ENCODE measurements at places on chromosomes 6 and 20.

DNA sequence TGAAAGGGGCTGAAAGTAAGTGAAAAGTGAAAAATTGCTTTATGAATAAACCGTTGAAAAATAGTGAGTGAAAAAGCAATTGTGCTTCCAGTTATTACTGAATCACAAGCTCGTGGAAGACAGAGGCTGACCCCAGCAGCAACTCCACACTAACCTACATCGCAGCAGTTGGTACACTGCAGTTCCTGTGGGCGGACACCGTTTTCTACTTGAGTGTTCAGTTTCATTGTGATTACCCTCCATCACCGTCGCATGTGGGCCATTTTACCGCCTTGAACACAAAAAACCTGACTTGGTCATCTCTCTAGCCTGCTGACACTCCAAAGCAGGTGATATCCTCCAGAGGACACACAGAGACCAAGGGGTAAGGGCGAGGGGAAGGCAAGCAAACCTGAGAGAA is 28.4 kb downstream of the PRDM1 start:
- DNase-seq = no peak

GRCh38 chr6:403659-404655 is 12.4 kb downstream of the IRF4 start:
- DNase-seq = peak; percentile 55

GRCh38 chr20:57508381-57508780 is 16.6 kb downstream of the CTCFL start:
- DNase-seq = no peak

DNA sequence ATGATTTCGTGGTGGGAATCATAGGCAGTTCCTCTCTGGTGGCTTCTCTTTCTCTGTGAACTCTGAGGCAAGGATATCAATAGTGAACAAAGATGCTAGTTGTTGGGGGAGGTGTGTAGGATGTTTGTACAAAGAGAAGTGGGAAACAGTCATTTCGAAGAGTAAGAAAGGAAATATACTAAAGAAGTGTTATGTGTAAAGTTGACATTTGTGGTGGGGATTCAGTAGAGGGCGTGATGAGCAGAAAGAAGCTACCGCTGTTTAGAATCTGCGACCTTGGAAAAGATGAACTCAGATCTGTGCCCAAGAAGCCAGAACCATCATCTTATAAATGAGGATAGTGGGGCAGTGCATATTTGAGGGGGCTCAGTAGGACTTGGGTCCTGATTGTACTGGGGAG is 11.4 kb downstream of the SLC35F1 start:
- no peak for DNase-seq

GRCh38 chr20:32524829-32525501 is 60.2 kb downstream of the NOL4L start:
- peak; percentile 48 for DNase-seq

GRCh38 chr20:47253872-47254271 is 102.6 kb downstream of the ZMYND8 start:
- DNase-seq = no peak

DNA sequence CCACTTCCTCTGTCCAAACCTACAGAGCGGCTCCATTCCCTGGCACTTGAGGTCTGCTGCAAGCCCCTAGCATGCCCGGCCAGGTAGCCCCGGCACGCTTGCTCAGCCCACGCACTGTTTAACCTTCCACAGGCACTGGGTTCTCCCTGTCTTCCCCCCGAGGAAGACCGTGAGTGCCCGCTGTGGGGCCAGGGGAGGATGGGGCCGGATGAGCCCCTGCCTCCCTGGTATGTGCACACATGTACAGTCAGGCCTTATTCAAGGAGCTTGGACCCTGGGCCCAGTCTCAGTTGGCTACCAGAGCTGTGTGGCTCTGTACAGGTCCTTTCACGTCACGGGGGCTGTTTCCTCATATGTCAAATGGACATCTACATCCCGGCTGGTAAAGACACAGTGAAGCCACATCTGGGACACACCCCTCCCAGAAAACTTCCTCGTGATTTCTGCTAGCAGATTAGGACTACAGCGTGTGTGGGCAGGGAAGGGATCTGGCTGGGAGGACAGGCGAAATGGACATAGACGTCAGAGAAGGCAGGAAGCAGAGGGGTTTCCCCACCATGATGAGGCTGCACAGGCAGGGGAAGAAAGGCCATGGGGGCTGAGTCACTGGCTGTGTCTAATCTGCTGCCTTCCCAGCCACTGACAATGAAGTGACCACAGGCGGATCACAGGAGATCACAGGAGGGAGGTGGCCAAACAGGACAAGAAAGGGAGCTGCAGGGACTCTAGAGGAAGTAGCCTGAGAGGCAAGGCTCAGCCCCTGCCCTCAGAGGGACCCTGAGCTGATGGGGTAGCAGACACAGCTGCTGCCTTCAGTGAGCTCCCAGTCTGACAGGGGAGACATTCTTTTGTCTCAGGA is 62.9 kb downstream of the MRPL14 start:
- peak; percentile 34 for DNase-seq

DNA sequence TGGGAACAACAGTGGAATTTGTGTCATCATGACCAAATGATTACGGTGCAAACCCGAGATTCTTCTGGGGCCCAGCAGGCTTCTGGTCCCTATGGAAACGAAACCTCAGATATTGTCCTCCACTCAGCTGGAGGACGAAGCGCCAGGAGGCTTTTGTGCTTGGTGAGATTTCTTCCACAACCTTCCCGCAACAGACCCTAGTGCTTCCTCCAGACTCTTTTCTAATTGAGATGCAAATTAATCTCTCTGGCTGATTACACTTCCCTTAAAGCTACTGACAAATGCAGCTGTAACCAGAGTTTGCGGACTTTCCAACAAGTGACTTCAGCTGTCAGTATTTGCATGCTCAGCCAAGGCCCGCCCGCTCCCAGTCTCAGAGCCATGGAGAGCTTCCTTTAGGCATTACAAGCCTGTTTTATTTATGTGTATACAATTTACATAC is 96.0 kb downstream of the INSM1 start:
- no peak for DNase-seq

GRCh38 chr6:105985816-105986632 is 100.1 kb upstream of the PRDM1 start:
- DNase-seq = peak; percentile 26

DNA sequence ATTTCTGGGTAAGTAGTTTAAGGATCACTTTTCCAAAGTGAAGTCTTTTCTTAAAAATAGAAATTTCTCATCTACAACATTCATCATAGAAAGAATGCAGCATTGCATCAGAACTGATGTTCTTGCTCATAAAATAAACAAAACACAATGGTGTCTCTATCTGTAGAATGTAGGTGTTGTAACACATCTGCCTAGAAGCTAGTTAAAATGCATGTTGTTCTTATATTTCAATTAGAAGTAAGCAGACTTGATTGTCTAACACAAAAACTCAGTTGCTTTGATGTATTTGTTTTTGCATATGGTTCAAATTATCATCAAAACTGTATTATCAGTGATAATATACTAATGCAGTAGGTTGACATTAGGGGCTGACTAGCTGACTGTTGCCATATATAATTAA is 654.7 kb upstream of the FLRT3 start:
- no peak for DNase-seq

DNA sequence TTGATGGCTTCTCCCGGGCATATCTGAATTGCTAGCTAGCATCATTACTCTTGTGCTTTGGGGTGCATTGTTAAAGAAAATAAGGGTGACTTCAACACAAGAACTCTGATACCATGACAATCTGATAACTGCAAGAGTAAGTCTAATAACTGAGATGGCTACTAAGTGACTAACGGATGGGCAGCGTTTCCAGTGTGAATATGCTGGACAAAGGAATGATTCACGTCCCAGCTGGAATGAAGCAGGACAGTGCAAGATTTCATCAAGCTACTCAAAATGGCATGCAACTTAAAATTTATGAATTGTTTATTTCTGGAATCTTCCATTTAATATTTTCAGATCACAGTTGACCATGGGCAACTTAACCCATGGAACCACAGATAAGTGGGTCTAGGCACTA is 31.7 kb downstream of the MOXD1 start:
- DNase-seq = no peak

DNA sequence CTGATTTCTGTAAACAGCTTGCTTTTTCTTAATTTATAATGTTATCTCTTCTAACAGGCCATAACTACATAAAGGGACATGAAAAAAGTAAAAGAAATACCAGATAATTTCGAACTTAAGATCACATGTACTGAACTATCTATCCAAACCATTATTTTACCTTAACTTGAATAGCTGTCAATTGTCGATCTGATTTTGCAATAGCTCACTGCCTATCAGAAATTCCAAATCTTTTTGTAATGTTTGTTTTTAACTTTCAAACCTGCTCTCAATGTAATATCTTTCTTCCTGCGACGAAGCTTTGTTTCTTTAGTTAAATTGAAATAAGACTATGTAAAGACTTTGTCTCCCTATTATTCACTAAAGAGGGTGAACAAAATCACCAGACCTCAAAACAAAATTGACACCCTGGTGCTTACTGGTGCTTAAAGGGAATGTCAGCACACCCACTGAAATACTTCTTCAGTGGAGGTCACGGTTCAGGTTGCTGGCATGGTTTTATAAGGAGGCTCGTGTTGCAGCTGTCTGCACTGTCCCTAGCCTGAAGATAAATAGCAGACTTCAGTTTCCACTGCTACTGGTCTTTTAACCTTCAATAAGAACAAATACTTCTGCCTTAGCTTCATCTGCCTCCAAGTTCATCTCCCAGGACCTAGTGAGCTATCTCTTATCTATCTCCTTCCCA is 117.5 kb upstream of the QKI start:
- DNase-seq = no peak

GRCh38 chr6:111995404-111995803 is 58.5 kb upstream of the CCN6 start:
- no peak for DNase-seq

GRCh38 chr6:90193359-90193758 is 103.3 kb downstream of the BACH2 start:
- DNase-seq = no peak

DNA sequence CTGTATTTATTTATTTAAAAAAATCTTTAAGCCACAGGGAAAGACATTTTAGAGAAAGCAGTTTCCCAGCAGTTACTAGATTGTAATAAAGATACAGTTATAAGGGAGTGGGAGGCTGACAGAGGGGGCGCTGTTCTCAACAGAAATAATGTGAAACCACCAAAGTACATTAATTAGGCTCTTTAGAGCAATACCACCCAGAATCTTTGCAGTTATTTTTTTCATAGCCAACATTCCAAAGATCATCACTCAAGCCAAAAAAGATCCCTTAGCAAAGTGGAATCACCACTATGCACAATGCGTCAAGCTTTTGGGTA is 331.3 kb upstream of the DEFB112 start:
- DNase-seq = no peak

DNA sequence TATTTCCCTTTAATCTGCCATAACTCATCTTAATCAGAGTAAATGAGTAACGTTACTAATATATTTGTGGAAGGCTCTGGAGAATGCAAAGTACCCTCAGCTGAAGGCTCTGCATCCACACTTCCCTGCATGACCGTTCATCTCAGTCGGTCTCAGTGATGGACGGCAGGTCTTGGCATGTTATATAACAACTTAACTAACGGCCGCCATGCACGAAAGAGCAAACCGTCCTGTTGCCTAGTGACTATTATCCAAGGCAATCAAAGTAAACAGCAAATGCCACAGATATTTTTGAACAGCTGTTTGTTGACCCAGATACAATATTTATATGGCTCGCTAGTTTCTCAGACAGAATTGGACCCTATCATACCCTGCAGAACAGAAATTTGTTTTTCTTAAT is 194.9 kb upstream of the SMLR1 start:
- DNase-seq = no peak

DNA sequence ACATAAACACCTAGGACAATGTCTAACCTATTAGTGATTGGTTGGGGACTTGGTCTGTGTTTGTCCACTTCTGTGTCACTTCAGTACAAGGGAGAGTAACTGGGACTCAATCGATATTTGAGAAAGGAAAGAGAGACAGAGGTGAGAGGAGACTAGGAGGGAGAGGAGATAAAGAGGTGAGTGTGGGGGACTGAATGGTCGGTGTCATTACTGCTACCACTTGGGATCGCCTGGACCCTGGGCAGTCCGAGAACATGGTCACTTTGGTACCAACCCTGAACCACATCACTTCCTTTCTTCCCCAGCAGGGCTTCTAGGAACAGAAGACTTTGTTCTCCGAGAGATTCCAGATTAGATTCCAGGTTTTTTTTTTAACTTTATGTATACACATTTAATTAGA is 63.7 kb downstream of the GPR6 start:
- no peak for DNase-seq

DNA sequence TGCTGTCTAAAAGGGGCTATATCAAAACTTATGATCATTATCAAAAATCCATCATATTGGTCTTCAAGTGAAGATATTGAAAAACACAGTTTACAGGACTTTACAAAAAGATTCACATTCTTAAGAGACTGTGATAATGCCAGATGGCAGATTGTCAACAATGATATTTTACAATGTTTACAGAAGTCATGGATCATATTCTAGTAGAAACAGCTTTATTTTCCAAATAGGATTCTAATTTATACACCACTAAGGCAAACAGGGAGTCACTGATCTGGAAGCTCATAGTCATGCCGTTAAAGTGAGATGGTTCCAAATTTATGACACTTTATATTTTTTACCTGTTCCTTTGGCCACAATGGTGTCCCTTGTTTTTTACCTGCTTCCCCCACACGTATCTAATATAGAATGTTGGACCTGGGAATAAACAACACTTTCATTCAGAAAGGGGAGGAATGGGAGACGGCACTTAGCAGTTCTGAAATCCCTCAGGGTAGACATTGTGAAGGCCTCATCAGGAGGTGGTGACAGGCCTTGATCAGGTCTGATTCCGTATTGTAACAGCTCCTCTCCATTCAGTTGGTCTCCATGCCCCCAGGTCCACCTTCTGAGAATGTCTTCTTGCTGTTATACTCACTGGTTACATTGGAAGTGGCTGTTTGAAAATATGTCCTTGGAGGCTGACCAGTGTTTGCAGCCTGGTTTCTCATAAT is 228.6 kb downstream of the ADGB start:
- no peak for DNase-seq

- no peak for DNase-seq
Measured at GRCh38 chr20:31949877-31950646, 1.8 kb downstream of the PDRG1 start.

DNA sequence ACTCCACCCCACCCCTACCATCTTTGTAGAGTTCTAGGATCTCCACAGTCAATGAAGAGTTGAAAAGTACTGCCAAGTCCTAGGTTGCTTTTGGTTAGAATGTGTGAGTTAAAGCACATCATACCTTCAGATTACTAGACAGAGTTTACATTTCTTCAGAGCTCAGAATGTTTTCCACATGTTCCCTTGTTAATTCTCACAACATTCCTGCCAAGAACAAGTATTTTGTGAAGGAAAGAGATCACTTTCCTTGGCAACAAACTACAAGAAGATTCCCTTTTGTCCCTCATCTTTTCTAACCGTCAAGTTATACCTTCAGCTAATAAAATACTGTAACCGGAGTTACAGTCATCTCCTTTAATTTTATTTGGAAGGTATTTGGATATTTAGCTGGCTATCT is 266.8 kb downstream of the ZFAND3 start:
- no peak for DNase-seq

DNA sequence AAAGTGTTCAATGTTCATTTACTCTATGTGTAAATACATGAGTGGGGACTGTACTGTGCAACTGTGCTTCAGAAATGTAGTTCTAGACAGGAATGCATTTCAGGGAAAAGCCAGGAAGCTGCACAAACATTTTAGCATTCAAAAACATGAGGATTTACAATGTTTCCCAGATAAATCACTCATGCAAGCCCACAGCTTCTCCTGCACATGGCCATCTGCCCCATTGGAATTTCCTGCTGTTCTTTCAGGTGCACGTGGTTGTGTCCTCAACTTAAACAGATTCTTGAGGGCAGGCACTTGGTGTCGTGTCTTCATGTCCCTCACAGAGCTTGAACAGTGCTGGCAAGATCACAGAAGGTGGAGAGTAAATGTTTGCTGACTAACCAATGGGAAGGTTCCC is 101.5 kb downstream of the UNC5CL start:
- no peak for DNase-seq

GRCh38 chr6:48839206-48839605 is 623.8 kb downstream of the MMUT start:
- DNase-seq = no peak

All from transverse colon (tissue), 4 donors.